ENCODE measurements at places on chromosomes 4 and X. TPM values are rescaled to one million over a fixed set of nuclear protein-coding genes. Genes with fewer than 3 reads are reported as not detected.
A peak's percentile ranks its signal among the peaks of the same experiment; 100 is the strongest.

- DNase-seq, result no peak
These were observed 29.6 kb downstream of the RTL5 start for GRCh38 chrX:72102126-72102525.

DNA sequence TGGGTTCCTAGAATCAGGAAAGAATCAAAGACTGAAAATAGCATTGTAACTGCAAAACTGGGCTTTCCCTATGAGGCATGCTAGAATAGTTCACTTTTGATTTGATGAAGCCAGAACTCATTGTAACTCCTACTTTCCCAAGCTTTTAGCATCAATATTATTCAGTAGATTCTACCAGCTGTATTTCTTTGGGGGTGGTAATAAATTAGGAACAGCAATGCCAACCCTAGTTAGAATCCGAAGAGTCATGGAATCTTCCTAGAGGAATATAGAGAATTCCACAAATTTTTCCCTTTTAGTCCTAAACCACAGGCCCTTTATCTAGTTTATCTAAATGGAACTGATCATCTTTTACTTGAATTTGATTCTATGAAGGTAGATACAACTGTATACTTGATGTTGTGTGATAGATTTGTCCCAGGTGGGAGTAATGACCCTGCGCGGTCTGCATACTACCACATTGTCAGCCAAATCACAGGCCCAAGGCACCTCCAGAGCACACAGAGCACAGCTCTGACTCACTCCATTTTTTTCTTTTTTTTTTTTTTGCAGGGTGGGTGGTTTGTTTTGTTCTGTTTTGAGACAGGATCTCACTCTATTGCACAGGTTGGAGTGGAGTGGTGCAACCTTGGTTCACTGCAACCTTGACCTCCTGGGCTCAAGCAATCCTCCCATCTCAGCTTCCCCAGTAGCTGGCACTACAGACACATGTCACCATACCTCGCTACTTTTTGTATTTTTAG is 66.6 kb downstream of the EDNRA start:
- no peak for DNase-seq

GRCh38 chr4:40915318-40916217 is 165.8 kb downstream of the NSUN7 start:
- DNase-seq, result no peak

- no peak for DNase-seq
These were observed 183.8 kb downstream of the FBXO8 start for GRCh38 chr4:174099712-174100111.

- DNase-seq, result no peak
These were observed 37.1 kb upstream of the XPNPEP2 start for GRCh38 chrX:129701624-129702069.

DNA sequence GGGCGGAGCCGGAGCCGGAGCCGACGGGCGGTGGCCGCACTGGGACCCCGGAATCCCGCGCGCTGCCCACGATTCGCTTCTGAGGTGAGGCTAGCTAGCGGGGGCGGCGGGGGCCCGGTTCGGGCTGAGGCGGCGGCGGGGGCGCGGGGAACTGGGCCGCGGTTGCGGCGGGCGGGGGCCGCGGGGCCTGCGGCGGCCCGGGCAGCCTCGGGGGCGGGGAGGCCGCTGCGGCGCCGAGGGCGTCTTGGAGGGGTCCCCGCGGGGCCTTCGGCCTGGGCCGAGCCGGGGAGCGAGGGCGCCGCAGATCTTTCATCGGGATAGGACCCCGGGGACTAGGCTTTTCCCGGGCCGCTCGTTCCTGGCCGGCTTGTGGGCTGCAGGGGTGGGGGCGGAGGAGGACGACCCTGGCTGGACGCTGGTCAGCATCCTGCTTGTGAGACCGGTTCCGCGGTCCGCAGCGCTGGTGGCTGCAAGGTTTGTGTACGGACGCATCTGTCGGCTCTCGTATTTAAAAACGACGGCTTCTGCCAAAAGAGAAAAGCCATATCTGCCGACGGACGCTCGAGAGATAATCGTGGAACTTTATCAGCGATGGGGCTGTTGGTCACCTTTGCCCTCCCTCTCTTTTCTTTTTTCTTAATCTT is 419 bp downstream of the ADD1 start:
- no peak for DNase-seq

DNA sequence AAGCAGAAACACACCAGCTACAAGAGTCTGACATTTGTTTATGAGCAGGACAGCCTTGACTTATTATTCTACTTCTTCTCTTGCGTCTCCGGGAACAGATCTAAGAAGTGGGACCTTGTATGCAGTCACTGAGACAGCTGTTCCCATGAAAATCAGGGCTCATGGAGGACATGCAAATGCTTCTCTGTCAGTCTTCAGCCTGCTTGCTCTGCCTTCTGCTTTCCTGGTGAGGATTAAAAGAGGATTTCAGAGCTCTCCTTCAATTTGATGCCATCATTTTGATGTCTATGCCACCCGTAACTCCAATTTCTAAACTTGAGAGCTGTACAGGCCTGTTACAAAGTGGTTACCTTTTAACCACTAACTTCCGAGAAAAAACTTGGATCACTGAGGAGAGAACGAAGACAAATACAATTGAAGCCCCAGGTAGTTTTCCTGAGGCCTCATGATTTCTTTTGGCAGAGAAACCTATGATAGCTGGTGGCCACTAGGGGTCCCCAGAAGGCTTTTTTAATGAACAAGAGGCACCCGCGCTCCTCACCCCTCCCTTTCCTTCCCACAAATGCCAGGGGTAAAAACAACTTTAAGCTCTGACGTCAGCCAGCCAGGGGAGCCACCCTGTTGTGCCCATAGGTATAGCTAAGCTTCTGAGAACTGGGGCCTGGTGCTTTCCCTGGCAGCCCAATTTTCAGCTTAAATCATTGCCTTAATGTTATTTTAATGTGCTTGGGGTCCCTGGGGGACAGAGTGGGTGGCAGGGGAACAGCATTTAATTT is 97.0 kb downstream of the DDIT4L start:
- peak; percentile 94 for DNase-seq

DNA sequence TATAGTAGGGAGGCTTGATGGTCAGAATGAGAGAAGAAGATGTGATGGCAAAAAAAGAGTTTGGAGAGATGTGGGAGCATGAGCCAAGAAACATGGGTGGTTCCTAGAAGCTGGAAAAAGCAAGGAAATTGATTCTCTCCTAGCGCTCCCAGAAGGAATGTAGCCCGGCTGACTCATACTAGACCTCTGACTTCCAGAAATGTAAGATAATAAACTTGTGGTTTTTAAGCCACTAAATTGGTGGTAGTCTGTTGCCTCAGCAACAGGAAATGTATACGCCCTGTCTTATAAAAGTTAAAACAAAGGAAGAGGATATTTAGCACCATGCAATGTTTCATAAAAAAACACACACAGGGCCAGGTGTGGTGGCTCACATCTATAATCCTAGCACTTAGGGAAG is 182.7 kb upstream of the PCDH7 start:
- DNase-seq, result no peak

DNA sequence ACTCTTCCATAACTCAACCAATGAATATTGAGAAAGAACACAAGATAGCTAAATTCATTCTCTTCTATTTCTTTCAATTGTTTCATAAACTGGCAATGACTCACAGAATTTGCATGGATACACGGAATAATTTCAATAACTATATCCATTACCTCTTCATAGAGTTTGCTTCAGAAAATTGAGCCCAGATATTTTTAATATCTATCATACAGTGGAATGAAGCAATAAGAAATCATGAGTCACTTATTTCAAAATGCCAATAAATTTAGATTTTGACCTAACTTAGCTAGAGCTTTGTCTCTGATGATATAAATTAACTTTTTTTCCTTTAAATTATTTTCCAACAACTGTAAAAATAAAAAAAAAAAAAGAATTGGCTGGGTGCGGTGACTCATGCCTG is 22.2 kb upstream of the MANBA start:
- no peak for DNase-seq

DNA sequence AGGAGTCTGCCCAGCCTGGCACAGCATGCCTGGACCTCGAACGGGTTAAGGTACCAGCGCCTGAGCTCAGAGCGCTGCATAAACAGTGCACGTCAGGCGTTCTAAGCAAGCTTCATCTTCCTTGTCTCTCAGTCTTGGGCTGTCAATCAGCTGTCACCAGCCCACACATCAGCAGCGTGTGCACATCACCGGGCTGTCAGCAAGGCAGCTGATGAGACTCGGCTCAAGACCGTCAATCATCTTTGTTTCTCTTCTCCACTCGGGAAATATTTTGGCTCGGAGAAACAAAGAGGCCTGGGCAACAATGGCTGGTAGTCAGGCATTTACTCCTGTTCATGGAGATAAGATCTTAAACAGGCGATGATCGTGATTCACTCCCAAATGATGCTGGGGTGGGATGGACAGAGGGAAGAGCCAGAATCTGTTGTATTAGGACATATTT is 141.3 kb downstream of the LDB2 start:
- DNase-seq, result no peak

GRCh38 chr4:91127192-91127591 is 1000.0 kb downstream of the CCSER1 start:
- no peak for DNase-seq

DNA sequence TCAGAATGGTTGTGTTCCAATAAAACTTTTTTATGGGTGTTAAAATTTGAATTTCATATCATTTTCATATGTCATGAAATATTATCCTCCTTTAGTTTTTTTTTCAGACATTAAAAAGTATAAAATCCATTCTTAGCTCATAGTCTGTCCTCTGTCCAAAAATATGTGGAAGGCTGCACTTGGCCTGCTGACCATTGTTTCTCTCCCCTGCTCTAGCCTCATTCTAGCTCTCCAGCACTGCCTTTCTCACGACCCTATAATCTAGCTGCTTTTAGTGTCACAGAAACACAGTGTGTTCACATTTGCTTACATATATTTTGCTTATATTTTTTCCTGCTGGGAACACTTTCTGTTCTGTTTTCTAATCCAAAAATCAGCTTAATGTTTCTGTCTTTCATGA is 165.0 kb upstream of the ANK2 start:
- no peak for DNase-seq

GRCh38 chrX:153820601-153821000 is 9.7 kb downstream of the PDZD4 start:
- DNase-seq, result no peak

DNA sequence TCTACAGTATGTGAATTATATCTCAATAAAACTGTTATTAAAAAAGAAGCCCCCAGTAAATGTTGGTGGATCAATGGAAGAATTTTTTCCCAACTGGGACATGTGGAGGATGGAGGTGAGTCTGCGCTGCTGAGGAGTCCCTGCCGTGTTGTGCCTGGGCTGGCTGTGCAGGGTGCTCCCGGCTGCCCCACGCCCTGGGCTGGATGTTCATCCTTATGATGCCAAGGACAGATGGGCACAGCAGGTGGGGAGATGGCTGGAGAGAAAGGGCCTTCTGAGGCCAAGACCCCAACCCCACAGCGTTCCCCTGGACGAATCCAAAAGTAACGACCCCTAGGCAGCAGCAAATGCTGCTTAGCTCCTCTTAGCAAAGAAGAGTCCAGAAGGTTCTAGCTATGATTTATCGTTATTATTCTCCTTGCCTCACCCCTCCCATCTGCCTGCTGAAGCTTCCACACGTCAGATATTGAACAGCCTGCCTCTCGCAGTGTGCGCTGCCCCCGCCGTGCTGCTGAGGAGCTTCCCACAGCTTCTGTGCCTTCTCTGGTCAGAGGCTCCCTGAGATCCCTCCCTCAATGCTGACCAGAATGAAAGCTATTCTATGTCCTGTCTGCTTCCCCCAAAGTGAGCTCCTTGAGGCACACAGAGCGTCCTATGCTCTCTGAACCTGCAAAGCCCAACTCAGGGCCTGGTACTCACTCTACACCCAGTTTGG is 26.5 kb downstream of the HMX1 start:
- DNase-seq, result no peak

- no peak for DNase-seq
These were observed 114.1 kb downstream of the TLL1 start for GRCh38 chr4:165986956-165987698.

DNA sequence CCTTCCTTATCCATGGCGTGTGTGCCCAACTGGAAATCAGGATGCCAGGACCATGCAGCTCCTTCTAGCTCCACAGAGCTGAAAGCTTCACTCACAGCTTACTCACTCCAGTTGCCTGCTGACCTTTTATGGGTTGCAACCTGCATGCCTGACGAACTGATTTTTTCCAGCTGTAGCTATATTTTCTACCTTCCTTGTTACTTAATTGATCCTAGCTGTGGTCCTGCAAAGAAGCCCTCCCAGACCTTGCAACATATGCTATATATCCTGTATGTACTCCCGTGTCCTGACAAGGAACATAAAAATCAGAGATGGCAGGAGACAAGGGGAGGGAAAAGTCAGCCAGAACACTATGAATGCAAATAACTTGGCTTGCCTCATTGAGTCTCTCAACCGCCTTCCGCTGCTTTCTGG is 135.3 kb upstream of the LDB2 start:
- no peak for DNase-seq

GRCh38 chr4:87497159-87497558 is 32.0 kb downstream of the SPARCL1 start:
- DNase-seq, result no peak

DNA sequence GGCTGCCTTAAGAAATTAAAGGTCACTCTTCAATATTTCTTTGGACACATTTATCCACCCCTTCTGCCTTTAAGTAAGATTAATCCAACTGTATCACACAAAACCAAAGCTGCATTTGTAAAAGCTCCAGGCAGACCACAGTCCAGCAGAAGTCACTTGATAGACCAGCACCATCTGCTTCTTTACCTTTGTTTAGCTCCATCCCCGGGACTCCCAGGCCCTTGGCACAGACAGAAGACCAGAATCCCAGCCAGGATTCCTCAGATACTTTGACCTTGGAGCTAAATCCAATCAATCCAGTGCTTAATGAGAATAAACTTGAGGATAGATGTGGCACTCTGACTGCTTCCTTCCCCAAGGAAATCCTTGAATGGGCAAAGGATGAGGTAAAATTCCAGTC is 333.1 kb upstream of the RASGEF1B start:
- no peak for DNase-seq

DNA sequence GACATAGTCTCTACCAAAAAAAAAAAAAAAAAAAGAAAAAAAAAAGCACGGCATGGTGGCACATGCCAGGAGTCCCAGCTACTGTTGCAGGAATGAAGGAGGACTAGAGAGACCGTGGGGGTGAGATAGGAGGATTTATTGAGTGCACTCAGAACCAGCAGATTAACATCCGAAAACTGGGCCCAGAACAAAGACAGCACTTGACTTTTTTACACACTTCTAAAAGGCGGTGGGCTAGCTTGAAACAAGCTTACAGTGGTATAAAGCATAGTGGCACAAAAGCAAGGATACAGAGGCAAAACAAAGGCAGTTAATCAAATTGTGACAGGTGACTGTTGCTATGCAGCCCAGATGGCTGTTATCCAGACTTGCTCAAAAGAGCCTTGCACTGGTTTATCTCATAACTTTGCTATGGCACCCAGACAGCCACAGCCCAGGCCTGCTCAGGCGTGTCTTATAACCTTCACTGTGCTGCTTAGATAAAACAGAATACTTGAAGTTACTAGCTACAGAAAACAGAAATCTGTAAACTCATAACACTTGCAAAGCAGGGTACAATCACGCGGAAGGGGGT is 9.9 kb upstream of the PI4K2B start:
- peak; percentile 71 for DNase-seq

GRCh38 chr4:165774326-165774725 is 98.7 kb upstream of the TLL1 start:
- DNase-seq, result no peak

- no peak for DNase-seq
These were observed 62.3 kb downstream of the PPP2R2C start for GRCh38 chr4:6410068-6410467.

- DNase-seq, result no peak
These were observed 409.2 kb upstream of the FGF13 start for GRCh38 chrX:139120760-139121159.

- DNase-seq, result no peak
These were observed 521.1 kb downstream of the FSTL5 start for GRCh38 chr4:161642708-161643107.

Gene PROM1
- 264 TPM for total RNA-seq

Gene SSX1
- total RNA-seq, result not detected

Gene METAP1
- total RNA-seq, result 26.7 TPM

Gene CRMP1
- total RNA-seq, result under 0.01 TPM

Gene TNIP3
- total RNA-seq, result not detected

Gene THOC2
- total RNA-seq, result 35.8 TPM

Data from hematopoietic multipotent progenitor cell (in vitro differentiated cells).